SK-N-DZ (cell line): ENCODE measurements at places on chromosomes 3 and 15.

- DNase-seq, result no peak
These were observed 7.3 kb downstream of the NTRK3 start for GRCh38 chr15:88249220-88249619.

DNA sequence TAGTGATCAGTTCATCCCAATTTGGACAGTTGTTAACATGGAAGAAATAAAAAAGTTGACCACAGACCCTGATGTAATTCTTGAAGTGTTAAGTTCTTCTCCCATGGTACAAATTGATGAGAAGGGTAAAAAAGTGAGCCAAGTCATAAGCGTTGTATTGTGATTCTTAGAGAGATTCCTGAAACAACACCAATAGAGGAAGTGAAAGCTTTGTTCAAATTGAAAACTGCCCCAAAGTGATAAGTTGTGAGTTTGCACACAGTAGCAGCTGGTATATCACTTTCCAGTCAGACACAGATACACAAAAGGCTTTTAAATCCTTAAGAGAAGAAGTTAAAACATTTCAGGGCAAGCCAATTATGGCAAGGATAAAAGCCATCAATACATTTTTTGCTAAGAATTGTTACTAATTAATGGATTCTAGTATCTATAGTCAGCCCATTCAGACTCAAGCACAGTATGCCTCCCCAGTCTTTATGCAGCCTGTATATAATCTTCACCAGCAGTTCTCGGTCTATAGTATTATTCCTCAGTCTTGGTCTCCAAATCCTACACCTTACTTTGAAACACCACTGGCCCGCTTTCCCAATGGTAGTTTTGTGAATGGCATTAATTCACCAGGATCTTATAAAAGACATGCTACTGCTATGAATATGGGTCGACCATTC lies 38.2 kb downstream of the CDIN1 start:
- no peak for DNase-seq

DNA sequence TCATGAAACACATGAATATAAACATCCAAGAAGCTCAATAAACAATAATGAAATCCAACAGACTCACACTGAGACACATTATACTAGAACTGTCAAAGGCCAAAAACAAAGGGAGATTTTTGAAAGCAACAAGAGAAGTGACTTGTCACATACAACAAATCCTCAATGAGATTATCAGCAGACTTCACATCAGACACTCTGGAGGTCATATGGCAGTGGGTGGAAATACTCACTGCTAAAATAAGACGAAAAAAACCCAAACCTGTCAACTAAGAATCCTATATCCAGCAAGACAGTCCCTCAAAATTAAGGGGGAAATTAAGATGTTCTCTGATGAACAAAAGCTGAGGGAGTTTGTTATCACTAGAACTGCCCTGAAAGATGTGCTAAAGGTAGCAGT lies 125.4 kb upstream of the MELTF start:
- no peak for DNase-seq

- DNase-seq, result no peak
These were observed 47.3 kb downstream of the AQP9 start for GRCh38 chr15:58185439-58185838.
